ENCODE measurements at places on chromosomes 13 and 19.

- no peak for DNase-seq
These were observed 13.1 kb downstream of the CCDC97 start for GRCh38 chr19:41323023-41323422.

DNA sequence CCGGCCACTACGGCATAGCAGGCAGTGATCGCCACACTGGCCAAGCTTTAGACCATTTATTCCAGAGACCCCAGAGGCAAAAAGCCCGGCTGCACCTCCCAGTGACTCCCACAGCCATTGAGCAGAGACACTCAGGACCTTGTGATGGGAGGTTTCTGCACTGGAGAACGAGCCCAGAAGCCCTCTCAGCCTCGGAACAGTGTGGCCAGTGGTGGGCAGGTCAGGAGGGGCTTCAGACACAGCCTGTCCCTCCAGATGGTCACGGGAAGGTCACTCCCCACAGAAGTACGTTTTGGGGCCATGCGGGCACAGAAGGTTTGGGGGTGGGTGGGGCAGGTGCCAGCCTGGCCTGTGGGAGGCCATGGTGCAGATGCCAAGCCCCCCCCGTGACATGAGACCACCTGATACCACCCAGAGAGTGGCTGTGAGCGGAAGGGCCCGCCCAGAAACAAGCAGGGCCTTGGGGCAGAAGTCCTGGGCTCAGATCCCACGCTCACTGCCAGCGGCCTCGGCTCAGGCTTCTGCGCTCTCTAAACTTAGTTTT is 599 bp upstream of the F10 start:
- DNase-seq = no peak

GRCh38 chr13:114272977-114273376 is 8.4 kb upstream of the UPF3A start:
- DNase-seq = no peak

DNA sequence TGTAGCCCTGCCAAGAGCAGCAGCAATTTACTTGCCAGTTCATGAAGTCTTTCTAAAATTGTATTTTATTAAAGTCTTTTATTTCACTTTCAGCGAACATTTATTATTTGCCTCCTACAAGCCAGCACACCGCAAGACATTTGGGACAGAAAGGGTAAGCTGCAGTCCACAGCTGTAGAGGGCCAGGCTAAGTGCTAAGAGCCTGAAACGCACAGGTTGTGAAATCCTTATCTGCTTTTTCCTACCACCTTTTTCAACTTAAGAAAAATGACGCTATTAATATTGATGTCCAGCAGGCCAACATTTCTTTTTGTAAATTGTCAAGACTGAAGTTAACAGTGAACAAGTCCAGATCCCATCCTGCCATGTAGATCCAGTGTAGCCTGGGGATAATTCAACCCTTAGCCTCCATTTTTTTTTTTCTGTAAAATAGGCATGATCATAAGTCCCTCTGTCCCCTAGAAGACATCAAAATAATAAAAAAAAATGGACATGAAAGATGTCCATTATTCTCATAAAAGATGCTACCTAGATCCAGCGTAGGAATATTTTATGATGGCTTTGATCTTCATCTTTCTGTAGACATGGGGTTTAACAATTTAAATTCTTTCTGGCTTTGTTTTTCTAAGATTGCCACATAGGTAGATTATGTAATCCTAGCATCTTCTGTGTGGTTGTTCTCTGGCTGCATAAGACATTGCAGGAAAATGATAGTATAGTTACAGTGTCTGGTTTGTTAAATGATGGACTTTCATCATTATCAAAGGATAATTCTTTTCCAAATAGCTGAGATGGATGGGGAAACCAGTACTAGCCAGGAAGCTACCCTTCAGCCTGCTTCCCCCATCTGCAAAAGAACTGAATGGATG is 128.4 kb downstream of the SHISA2 start:
- no peak for DNase-seq

- DNase-seq = no peak
These were observed 661.3 kb upstream of the KLF12 start for GRCh38 chr13:74795526-74795925.

GRCh38 chr13:76129305-76130000 is 493.3 kb downstream of the LMO7 start:
- DNase-seq = no peak

- DNase-seq = no peak
These were observed 64.9 kb downstream of the DNAJC3 start for GRCh38 chr13:95741584-95742563.

DNA sequence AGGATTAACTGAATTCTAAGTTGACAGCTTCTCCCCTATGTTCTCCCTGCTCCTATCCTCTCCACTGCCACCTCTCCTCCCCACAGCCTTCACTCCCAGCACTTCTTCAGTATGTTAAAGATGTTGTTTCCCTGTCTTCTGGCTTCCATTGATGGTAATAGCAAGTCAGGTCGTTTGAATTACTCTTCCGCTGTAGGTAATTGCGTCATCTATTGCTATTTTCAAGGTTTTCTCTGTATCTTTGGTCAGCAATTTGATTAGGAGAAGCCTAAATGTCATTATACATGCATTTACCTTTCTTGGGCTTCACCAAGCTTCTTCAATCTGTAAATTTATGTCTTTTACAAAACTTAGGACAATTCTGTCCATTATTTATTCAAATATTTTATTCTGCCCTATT is 377.3 kb upstream of the KLF12 start:
- DNase-seq = no peak

DNA sequence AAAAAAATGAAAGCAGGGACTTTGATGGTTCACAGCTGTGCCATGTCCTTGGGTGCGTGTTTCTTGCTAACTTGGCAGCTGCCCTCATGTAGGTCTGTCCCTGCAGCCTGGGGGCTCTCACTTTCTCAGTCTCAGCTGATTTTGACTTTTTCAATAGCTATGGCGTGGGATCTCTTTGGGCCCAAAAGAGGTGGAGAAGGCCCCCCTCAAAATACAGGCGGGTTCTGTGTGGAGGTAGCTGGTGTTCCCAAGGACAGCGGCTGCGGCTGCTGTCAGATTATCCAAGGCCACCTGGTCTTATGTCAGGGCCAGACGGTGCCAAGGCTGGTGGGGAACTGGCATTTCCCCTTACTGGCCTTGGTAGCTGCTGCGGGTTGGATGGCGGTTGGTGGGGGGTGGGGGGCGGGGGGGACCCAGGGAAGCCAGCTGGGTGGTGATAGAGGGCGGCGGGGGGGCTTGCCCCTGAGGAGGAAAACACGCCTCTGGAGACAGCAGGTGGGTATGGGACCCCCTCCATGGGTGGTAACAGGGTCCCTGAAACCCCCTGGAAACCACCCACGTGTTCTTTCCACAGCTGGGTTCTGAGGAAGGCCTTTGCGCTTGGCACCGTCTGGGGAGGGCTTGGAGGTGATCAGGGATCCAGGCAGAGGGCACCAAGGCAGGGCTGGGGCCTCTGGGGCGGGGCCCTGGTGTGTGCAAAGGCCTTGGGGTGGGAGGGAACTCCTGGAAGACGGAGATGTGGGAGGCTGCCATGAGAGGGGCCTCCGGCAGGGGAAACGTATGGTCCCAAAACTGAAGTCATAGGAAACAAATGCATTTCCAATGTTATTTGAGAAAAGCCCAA is 4.1 kb downstream of the TIMM13 start:
- no peak for DNase-seq

GRCh38 chr13:101397742-101398141 is 18.6 kb downstream of the NALCN start:
- no peak for DNase-seq

DNA sequence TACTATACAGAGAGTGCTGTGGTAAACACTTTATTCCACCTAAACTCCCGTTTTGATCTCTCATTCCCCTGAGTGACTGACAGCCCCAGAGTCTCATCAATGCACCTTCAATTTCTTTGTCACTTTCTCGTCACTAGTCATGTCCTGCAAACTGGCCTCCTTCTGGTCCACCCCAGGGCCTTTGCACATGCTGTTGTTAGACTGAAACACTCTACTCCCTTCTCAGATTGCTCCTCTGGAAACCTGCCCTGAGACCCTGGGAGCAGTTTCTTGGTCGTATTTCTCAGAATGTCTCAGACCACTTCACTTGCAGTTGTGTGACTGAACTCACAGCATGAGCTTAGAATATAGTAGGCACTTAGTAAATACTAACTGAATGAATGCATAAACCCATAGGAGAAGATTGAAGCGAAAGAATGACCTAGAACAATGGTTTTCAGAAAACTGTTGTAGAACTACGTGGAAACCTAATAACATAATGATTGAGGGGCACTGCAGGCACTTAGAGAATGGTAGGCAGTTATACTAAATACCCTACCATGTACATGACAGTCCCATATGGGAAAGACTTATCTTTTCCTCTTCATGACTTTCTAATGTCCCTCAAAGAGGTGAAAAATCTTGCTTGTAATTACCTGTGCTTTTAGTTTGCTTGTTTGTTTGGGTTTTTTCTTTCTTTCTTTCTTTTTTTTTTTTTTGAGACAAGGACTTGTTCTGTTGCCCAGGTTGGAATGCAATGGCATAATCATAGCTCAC is 144.8 kb downstream of the IER2 start:
- no peak for DNase-seq

- DNase-seq = no peak
These were observed 25.6 kb downstream of the IPO5 start for GRCh38 chr13:97979051-97979450.

DNA sequence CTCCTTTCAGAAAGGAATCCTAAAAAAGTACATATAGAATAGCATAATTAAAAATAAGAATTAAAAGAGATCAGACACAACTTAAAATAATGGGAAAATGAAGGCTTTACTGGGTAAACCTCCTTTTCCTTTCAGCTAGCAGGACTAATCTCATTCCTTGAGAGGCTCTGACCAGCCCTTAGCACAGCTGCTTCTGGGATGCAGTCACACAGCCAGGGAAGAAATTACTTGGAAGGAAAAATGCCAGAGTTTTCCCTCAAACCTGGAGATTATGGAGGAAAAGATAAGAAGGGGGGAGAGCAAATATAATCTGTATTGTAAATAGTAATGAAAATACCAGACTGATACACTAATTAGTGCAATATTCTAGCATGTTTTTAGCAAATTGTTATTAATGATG is 91.8 kb downstream of the LRCH1 start:
- no peak for DNase-seq

DNA sequence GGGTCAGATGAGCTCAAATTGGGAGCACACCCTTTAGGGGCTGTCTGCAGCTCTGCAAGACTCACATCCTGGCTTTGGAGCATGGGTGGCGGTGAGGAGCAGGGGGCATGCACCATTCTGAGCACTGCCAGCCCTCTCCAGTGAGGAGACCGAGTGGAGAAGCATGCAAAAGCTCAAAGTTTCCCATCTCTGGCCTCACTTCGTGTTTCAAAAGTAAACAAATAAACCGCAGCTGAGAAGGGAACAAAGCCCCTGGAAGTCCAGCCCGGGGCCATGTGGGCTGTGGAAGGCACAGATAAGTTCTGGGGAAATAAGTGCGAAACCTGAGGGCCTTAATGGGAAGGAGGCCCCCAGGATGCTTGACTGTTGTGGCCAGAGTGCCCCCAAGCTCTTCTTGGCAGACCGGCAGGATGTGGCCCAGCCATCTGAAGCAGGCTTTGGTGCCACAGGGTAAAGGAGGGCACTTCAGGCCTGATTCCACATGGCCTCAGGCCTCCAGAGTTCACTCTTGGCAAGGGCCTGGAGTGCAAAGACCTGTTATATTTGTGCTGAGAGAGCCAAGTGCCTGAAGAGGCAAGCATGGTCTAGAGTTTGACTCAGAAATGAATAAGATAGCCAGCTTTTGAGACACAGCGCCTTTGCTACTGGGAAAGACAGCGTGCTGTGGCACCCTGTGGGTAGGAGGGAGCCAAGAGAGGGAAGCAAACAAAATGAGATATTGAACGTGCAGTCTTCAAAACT is 1.2 kb downstream of the MEDAG start:
- no peak for DNase-seq

GRCh38 chr13:23500849-23501248 is 67.3 kb upstream of the SACS start:
- DNase-seq = no peak

DNA sequence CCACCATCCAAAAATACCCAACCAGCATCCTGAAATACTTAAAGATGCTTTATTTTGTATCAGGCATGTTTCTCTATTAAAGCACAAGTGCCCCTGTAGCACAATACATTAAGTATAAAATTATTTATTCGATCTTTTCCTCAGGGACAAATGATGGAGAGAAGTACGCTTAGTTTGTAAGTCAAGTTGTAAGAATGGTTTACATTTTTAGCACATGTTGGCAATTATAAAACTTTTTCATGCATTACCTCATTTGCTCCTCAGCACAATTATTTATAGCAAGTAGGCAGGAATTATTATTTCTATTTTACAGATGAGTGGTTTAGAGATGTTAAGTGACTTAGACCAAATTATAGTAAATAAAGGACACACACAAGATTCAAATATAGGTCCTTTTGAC is 232.6 kb upstream of the HTR2A start:
- DNase-seq = no peak

- DNase-seq = no peak
These were observed 10.8 kb downstream of the ZNF101 start for GRCh38 chr19:19679176-19680073.

- no peak for DNase-seq
These were observed at the start of gene GJB2 for GRCh38 chr13:20192836-20193161. Gene GJB2, minus strand, starts transcription at chr13:20192938. Its CDS starts 3,357 bp downstream, at chr13:20189581.

- DNase-seq = peak; percentile 47
These were observed 4.4 kb upstream of the KCNN4 start for GRCh38 chr19:43784981-43785808.

DNA sequence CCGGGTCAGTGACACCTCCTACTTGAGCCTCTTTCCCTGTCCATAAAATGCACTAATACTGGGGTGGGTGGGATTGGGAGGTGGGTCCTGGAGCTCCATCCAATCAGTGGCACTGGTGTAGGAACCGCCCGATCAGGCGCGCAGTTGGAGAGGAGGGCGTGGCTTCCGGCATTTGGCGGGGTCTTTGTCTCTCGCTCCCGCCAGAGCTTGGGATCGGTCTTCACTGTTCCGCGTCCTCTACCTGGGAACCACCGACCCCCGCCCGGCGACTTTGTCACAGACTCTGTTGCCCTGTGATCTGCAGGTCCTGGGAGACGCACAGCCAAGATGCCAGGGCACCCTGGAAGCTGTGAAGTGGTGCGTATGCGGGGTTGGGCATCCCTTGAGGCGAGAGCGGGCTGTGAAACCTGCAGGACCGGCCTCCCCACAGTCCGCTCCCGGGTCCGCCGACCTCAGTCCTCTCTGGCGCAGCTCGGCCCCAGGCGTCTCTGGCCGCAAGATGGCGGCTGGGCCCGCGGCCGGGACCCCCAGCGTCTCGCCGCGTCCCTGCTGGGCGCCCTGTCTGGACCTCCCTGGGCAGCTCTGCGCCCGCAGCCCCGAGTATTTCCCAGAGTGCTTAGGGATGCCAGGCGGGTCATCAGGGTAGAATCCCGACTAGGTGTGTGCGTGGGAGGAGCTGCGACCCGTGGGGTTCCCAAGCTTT is 41.6 kb upstream of the ZNF730 start:
- peak; percentile 77 for DNase-seq

DNA sequence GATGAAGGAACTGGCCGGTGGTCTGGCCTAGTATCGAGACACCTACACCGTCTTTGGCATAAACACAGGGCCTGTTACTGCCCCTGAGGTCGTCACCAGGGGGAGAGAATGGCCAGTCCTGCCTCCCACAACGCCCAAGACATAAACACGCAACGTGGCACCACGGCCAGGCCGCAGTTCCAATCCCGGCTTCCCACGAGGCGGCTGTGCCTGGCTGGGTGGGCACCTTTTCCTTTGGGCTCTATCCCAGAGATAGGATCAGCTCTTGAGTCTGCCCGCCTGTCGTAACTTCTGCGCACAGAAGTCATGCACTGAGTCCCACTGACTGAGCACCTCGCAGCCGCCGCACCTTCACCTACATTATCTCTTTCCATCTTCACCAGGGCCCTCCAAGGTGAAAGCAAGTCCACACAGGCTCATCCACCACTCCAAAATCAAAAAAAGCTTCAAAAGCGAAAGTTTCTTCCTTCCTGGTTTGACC is 1.1 kb downstream of the MIER2 start:
- DNase-seq = no peak

Data from mesothelial cell of epicardium (in vitro differentiated cells).